Kasumi-1 (cell line): ENCODE measurements at places on chromosomes 5 and 9.
A peak's percentile ranks its signal among the peaks of the same experiment; 100 is the strongest.

DNA sequence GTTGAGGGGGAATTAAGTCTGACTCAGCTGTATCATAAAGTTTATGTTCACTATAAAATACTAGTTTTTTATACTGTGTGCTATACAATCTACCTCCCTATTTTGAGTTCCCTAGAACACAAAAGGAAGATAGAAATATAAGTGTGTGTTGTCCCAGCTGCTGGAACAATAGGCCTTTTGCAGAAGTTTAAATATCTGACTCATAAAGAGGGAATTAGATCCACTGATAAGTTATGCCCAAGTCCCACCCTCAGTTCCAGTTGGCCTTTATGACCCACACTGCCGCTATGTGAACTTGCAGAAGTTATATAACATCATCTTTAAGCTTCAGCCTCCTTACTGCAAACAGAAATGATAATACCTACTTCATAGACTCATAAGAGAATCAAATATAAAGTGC, 88.5 kb upstream of the DAB2 start:
- no peak for DNase-seq

GRCh38 chr5:159316519-159317383, 13.5 kb downstream of the IL12B start:
- peak; percentile 79 for DNase-seq

GRCh38 chr5:158953929-158954534, 145.7 kb downstream of the EBF1 start:
- DNase-seq = no peak

DNA sequence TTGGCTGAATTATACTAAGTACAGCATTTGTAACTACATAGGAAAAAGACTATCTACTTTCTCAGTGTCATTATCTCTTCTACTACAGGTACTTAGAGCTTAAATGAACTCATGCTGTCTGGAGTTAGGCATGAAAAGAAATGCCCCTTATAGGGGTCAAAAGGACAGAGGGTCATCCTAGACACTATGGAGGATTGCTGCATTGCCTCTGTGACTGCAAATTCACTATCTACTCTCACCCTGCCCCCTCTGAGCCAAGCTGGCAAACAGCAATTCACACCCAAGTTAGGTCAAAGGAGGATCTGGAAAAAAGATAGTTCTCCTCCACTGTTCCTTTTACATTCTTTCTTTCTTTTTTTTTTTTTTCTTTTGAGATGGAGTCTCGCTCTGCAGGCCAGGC, 36.7 kb downstream of the ANKRD31 start:
- no peak for DNase-seq

GRCh38 chr5:151770383-151771258, 1.1 kb upstream of the G3BP1 start:
- DNase-seq = peak; percentile 78

DNA sequence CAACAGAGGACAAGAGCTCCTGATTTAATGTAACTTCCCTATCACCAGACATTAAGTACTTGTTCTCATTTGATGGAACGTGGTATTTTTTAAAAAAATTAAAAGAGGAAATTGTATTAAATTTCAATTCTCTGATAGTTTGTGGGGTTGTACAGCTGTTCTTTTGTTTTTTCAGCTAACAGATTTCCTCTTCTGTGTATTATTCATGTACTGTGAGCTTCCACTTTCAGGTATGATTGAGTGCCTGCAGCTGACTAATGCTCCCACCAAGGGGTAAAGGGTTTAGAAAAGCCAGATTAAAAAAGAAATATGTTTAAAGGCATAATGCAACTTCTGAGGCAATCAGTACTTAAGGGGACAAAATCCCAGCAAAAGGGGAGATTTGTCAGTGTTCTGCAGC, 117.7 kb upstream of the ACTBL2 start:
- no peak for DNase-seq

DNA sequence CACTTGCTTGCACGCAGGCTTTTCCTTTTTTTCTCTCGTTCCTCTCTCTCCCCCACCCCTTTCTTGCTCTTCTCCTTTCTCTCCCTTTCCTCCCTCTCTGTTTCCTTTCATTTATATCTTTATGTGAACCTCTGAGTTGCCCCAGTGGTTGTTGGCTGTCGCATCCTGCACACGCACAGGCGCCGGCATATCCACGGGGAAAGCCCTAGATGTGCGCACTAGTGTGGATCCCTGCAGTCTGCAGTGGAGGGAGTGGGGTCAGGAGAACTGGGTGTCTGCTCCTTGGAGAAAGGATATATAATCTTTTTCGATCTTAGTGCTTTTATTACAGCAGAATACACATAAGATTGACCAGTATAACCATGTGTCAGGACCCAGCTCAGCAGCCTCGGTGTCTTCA, 223.5 kb downstream of the FANCC start:
- DNase-seq = no peak

- no peak for DNase-seq
Observed at GRCh38 chr9:135315572-135315971, 164.0 kb upstream of the PPP1R26 start.

DNA sequence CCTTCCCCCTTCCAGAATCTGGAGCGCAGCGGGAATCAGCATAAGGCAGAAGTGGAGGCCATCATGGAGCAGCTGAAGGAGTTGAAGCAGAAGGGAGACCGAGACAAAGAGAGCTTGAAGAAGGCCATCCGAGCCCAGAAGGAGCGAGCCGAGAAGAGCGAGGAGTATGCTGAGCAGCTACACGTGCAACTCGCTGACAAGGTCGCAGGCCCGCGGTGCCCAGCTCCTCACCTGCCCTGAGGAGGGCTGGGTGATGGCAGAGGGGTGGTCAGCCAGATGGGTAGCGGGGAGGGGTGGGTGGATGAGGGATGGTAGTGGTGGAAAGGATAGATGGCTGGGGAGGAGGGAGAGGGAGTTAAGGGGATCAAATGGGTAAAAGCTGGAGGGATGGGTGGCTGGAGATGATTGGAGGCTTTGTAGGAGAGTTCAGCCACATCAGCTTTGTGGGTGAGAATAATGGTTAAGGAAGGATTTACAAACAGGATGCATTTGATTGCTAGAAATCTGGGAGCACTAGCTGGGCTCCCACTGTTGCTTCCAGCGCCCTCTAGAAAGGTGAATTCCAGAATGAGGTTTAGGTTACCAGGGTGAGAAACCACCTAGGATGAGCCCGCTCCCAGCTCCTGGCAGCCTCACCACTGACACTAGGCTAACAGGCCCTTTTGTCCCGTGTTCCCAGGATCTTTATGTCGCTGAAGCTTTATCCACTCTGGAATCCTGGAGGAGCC, 19.7 kb upstream of the GLE1 start:
- DNase-seq = no peak

GRCh38 chr5:97525780-97526179, 342.7 kb upstream of the RIOK2 start:
- DNase-seq = peak; percentile 9

GRCh38 chr9:133443248-133443647, 16.5 kb upstream of the CACFD1 start:
- DNase-seq = no peak

DNA sequence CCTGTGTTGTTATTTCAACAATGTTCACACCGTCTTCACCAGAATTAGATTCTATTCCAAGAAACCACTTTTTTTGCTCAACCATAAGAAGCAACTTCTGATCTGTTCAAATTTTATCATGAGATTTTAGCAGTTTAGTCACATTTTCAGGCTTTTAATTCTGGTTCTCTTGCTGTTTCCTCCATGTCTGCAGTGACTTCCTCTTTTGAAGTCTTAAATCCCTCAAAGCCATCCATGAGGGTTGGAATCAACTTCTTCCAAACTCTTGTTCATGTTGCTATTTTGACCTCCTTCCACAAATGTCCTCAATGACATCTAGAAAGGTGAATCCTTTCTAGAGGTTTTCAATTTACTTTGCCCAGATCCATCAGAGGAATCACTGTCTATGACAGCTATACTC, 25.7 kb upstream of the ENTREP1 start:
- DNase-seq = peak; percentile 27
